ENCODE measurements at places on chromosomes 7 and 10. TPM values are rescaled to one million over a fixed set of nuclear protein-coding genes. Genes with fewer than 3 reads are reported as not detected.

GRCh38 chr10:13991353-13991752 lies 339.4 kb downstream of the FRMD4A start:
- H3K4me1 ChIP-seq, result peaks cover 3% of the 10 kb centered on the region
- no peaks in the 10 kb centered on the region for H3K36me3 ChIP-seq
- DNase-seq, result no peak
- H3K27ac ChIP-seq, result no peak overlapping the region
- no peak overlapping the region for H3K4me3 ChIP-seq

DNA sequence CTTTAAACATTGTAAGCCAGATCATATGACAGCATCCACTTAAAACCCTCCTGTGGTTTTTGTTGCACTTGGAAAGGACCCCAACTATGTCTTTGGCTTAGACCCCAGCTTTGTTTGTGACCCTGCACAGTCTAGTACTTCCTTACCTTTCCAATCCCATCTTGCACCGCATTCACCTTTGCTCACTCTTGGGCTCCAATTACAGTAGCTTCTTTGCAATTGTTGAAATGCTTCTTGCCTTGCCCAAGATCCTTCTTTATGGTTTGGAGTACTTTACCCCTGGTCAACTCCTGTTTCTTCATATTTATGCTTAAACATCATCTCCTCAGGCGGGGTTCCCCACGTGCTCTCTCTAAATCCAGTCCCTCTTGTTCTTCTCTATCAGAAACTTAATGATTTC lies 162.6 kb downstream of the PTEN start:
- no peak for DNase-seq

GRCh38 chr10:34955391-34955790 lies 134.8 kb downstream of the CUL2 start:
- no peaks in the 10 kb centered on the region for H3K27me3 ChIP-seq
- no peak overlapping the region for H3K4me3 ChIP-seq
- H3K4me1 ChIP-seq, result no peaks in the 10 kb centered on the region
- no peaks in the 10 kb centered on the region for H3K36me3 ChIP-seq

- H3K4me1 ChIP-seq, result no peaks in the 10 kb centered on the region
- H3K27me3 ChIP-seq, result no peaks in the 10 kb centered on the region
- no peak overlapping the region for H3K4me3 ChIP-seq
- no peak overlapping the region for H3K27ac ChIP-seq
- H3K36me3 ChIP-seq, result no peaks in the 10 kb centered on the region
Measured at GRCh38 chr7:16202303-16202702, 219.0 kb downstream of the CRPPA start.

GRCh38 chr10:112389271-112389822 lies 15.4 kb downstream of the ACSL5 start:
- H3K27ac ChIP-seq, result no peak overlapping the region
- H3K36me3 ChIP-seq, result peaks cover 2% of the 10 kb centered on the region
- peaks cover 29% of the 10 kb centered on the region for H3K4me1 ChIP-seq
- no peak for DNase-seq

DNA sequence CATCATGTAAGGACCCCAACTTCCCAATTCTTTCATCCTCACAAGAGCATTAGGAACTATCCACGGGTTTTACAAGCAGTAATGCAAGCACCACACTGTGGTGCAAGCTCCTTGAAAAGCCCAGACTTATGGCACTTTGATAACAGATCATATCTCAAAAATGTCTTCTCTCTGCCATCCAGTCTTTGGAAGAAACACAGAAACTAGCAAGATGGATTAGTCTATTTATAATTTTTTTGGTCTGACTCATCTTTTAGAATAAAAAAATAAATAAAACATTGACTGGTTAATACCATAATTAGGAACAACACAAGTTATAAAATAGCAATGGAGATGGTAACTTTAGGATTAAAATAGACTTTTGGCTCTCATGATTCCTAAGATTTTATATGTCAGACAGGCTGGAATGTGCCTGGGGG lies 49.0 kb upstream of the CALD1 start:
- no peak overlapping the region for H3K27ac ChIP-seq
- no peak overlapping the region for H3K4me3 ChIP-seq
- H3K27me3 ChIP-seq, result no peaks in the 10 kb centered on the region
- H3K36me3 ChIP-seq, result no peaks in the 10 kb centered on the region
- no peak for DNase-seq
- no peaks in the 10 kb centered on the region for H3K4me1 ChIP-seq

GRCh38 chr7:52719677-52720076 lies 315.8 kb upstream of the POM121L12 start:
- H3K27ac ChIP-seq, result no peak overlapping the region
- H3K27me3 ChIP-seq, result no peaks in the 10 kb centered on the region
- H3K4me1 ChIP-seq, result no peaks in the 10 kb centered on the region
- DNase-seq, result no peak

GRCh38 chr10:82308641-82309040 lies 433.6 kb downstream of the NRG3 start:
- H3K27ac ChIP-seq, result no peak overlapping the region
- H3K4me3 ChIP-seq, result no peak overlapping the region
- H3K36me3 ChIP-seq, result no peaks in the 10 kb centered on the region
- no peak for DNase-seq
- H3K4me1 ChIP-seq, result no peaks in the 10 kb centered on the region

GRCh38 chr7:5470167-5470532 lies 46.5 kb upstream of the TNRC18 start:
- H3K4me3 ChIP-seq, result no peak overlapping the region
- H3K27me3 ChIP-seq, result no peaks in the 10 kb centered on the region
- no peak overlapping the region for H3K27ac ChIP-seq
- no peaks in the 10 kb centered on the region for H3K36me3 ChIP-seq
- no peak for DNase-seq

DNA sequence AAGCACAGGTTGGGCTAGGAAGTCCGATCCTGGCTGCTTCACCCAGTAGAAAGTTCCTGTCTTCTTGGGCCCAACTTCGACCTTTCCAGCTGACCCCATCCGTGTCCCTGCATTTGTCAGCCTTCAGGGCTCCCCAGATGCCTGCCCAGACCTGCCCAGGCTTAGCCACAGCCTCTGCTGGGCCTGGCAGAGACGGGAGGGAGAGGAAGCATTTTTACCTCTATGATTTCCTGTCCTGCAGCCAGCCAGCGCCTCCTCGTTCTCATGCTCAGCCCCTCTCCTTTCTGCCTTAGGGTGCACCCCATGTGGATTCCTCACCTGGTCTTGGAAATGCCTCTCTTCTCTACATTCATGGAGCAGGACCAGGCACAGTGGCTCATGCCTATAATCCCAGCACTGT lies 3.7 kb downstream of the METTL27 start:
- H3K36me3 ChIP-seq, result no peaks in the 10 kb centered on the region
- no peak for DNase-seq
- H3K27me3 ChIP-seq, result no peaks in the 10 kb centered on the region
- no peak overlapping the region for H3K4me3 ChIP-seq

Gene ANKRD61
- not detected for total RNA-seq

Gene TPST1
- 5.0 TPM for total RNA-seq

Gene GRB10
- 8.0 TPM for total RNA-seq

Measured in naive thymus-derived CD4-positive, alpha-beta T cell (primary cell).